ENCODE measurements at places on chromosomes 5 and 9. TPM values are rescaled to one million over a fixed set of nuclear protein-coding genes. Genes with fewer than 3 reads are reported as not detected.

The SPATA31E1 gene
- not detected for total RNA-seq

The SV2C gene
- 0.10 TPM for total RNA-seq

The SPINK6 gene
- not detected for total RNA-seq

The MLANA gene
- not detected for total RNA-seq

The DNAH5 gene
- total RNA-seq = 0.40 TPM

DNA sequence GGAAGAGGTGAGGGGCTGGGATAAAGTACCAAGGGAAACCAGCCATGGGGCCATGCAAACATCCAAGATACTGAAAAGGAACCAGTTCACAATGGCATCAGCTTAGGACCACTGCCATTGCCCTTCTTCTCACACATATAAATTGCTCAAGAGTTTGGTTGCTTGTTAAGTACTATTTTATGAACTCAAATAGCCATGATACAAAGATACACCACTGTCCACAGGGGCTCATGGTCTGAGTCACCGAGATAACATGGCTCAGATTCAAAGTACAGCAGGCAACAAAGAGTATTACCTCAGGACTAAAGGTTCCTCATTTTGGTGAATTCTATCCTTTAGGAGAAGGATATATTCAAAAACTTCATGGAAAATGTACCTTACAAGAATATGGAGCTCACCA is 55.6 kb downstream of the FANCC start:
- DNase-seq = no peak

DNA sequence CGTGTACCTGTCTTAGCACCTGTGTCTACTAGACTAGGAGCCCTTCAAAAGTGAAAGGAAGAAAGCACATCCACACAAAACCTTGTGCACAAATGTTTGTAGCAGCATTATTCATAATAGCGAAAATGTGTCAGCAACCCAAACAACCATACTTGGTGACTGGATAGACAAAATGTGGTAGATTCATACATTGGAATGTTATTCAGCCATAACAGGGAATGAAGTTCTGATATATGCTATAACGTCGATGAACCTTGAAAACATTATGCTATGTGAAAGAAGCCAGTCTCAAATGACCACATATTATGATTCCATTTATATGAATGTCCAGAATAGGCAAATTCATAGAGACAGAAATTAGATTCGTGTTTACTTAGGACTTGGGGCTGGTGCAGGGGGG is 57.8 kb upstream of the LARP1 start:
- no peak for DNase-seq

DNA sequence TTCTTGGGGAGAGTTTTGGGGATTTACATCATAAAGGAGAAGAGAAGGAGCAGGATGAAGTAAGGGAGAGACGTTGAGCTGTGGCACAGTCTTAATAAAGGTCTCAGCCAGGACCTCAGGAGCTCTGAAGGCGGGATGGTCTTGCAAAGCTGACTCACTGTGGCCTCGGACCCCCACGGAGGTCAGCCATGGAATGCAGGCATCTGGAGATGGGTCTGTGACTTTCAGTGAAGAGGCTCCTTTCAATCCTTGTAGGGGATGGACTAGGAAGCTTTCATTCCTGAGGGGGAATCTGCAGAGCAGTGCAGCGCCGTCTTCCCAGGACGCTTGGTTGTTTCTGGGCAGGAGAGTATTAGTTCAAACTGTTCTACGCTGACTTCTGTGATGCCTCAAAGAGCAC is 65.7 kb upstream of the BASP1 start:
- no peak for DNase-seq

DNA sequence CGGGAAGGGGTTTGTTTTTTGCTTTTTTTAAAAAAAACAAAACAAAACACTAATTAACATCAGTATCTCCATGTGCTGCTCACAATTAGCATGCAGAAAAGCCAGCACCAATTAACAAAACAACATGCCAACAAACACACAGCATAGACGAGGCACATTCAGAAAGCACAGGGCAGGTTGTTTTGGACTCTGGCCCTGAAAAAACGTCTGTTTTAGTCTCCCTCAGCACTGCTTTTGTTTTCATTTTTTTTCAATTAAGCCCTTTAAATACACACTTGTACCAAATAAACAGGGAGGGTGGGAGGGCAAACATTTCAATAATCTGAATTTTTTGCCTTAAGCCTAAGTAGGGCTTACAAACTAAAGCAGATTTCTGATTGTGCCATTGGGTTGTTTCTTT is 309.6 kb downstream of the DTWD2 start:
- DNase-seq = no peak

GRCh38 chr9:69153707-69154521 is 20.2 kb upstream of the TJP2 start:
- no peak for DNase-seq

- DNase-seq = no peak
Measured at GRCh38 chr5:160621526-160621925, 199.9 kb downstream of the PTTG1 start.

GRCh38 chr9:33472171-33472880 is 1.4 kb downstream of the NOL6 start:
- peak; percentile 22 for DNase-seq

DNA sequence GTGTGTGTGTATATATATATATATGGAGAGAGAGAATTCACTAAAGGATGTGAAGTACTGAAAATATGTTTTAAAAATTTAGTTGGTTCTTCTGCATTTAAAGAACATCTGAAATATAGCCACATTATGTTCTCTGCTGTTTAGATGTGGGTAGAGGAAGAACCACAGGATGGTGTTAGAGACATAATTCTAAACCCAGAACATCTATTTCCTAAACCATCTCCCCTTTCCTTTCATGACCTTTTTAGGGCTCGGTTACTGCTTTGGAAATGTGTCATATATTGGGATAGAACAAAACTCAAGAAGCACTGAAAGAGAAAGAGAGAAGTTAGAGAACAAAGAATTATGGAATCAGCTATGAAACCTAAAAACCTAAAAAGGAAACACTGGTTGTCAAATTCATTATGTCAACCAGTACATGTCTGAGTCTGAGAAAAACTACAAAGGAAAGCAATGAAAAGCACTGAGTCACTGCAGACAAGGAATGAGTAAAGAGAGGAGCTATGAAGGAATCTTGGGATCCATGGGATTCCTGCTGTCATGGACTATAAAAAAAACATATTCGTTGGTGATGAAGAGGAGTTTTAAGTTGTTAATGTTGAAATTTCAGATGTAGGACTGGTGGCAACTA is 28.4 kb downstream of the SLC12A2 start:
- no peak for DNase-seq

- DNase-seq = no peak
Measured at GRCh38 chr5:42767491-42768105, 11.0 kb downstream of the CCDC152 start.

- no peak for DNase-seq
Measured at GRCh38 chr9:129864991-129865647, 29.9 kb downstream of the USP20 start.

DNA sequence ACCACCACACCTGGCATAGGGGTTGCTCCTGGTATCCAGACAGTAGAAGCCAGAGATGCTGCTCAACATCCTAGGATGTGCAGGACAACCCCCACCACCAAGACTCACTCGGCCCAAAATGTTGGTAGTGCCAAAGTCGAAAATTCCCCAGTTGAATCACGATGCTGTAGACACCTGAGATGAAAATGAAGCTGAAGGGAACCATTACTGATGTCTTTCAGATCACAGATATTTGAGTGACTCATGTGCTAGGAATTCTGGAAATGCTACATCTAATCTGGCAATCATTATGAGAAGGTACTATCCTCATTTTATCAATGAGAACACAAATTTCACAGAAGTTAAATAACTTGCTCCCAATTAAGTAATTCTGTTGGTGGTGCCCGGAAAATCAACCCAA is 21.0 kb upstream of the UBE2QL1 start:
- no peak for DNase-seq

- DNase-seq = no peak
Measured at GRCh38 chr5:166441-167372, 24.6 kb upstream of the LRRC14B start.

- DNase-seq = no peak
Measured at GRCh38 chr9:71353720-71354119, 232.3 kb upstream of the TRPM3 start.

GRCh38 chr5:179431221-179431824 is 86.1 kb upstream of the ADAMTS2 start:
- DNase-seq = no peak

- DNase-seq = no peak
Measured at GRCh38 chr5:60490597-60491166, 209.3 kb downstream of the DEPDC1B start.

- DNase-seq = no peak
Measured at GRCh38 chr5:148922606-148923005, 96.2 kb downstream of the ADRB2 start.

Measured in ovary (tissue), 10 donors.